ENCODE measurements at places on chromosomes 5 and 9.

DNA sequence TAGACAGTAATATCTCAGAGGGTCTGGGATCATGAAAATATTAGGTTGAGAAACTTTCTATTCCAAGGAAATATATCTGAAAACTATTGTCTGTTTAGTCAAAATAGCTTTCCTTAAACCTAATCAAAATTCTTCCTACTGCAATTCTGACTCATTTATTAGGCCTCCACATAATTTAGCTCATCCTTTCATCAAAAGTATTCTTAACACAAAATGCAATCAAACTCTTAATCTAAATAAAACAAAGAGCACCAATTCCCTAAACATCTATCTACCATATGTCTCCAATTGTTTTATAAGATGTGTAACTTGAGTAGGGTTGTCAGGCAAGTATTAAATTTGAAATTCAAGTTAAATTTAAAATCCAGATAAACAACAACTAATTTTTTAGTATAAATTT, 142.1 kb downstream of the PLK2 start:
- no peak for DNase-seq

- no peak for DNase-seq
Measured at GRCh38 chr9:80649001-80649420, 1040.3 kb downstream of the TLE1 start.

- DNase-seq = no peak
Measured at GRCh38 chr9:121289772-121290370, 21.9 kb downstream of the GSN start.

GRCh38 chr9:34072868-34073590, 24.3 kb upstream of the UBAP2 start:
- peak; percentile 27 for DNase-seq

GRCh38 chr5:139038613-139039305, 159.4 kb downstream of the SIL1 start:
- DNase-seq = no peak

DNA sequence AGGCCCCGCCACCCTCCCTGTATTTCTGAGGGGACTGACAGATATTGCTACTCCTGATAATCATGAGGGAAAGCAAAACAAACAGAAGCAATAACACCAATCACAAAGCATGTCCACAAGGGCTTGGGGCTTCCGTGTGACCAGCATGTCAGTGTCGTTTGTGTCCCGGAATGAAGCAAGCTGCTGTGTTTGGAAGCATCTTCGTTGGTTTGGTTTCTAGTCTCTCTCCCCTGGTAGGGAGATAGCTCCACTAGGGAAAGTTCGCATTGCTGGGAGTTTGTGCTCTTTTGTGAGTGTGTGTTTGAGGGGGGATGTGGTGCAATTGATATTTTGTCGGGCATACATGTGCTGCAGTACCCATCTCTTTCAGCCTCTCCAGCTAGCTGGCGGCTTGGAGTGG, 1.4 kb downstream of the GRIA1 start:
- DNase-seq = no peak

DNA sequence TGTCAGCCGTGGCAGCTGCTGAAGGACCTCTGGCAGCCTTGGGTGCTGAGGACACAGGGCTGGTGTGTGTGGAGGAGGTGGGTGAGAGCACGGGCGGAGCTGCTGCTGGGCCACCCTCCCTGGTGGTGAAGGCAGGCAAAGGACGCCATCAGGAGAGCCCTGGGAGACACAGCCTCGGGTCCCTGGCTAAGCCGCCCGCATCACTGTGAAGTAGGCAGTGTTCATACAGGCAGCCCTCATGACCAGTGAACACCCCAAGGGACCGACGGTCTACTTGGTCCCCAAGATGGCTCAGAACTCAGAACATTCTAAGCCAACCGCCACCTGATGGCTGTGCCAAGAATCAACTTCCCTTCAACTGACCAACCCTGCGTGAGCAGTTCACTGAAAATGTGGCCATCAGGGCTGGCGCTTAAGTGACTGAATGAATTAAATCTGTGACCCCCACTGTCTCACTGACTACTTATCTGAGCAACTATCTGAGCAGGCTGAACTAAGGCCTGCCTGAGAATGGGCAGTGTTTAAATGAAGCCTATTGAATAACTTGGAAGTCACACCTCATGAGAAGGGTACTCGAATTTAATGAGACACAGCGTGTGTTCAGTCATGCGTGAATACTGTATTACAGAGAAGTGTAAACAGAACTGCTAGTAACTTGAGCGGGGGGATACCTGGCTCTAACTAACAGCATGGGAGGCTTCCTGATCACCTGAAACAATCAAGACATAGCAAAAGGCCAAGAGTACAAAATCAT, 54.7 kb upstream of the SIMC1 start:
- DNase-seq = no peak

GRCh38 chr9:14515571-14516198, 177.5 kb downstream of the ZDHHC21 start:
- no peak for DNase-seq

DNA sequence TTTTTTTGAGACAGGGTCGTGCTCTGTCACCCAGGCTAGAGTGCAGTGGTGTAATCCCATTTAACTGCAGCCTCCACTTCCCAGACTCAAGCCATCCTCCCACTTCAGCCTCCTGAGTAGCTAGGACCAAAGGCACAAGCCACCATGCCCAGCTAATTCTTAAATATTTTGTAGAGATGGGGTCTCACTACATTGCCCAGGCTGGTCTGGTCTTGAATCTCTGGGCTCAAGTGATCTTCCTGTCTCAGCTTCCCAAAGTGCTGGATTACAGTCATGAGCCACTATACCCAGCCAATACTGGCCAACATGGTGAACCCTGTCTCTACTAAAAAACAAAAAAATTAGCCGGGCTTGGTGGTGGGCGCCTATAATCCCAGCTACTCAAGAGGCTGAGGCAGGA, 6.8 kb downstream of the DCAF12 start:
- no peak for DNase-seq

GRCh38 chr5:88377705-88378656, 109.3 kb upstream of the TMEM161B start:
- no peak for DNase-seq

DNA sequence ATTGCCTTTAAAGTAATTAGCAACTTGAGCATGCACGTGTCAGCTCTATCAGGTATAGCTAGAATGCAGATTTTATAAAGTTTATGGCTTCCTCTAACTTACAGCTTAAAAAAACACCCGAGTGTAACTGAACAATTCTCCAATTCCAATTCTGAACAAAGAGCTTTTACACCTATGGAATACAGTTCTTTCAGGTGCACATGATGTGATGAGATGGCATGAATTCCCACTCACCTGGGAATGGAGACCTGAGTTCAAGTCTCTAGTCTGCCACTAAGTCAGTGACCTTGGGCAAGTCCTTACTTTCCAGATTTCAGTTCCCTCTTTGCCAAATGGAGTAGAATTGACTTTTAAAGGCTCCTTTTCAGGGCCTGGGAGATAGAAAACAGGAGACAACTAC, 1.8 kb downstream of the ZFAND5 start:
- no peak for DNase-seq

DNA sequence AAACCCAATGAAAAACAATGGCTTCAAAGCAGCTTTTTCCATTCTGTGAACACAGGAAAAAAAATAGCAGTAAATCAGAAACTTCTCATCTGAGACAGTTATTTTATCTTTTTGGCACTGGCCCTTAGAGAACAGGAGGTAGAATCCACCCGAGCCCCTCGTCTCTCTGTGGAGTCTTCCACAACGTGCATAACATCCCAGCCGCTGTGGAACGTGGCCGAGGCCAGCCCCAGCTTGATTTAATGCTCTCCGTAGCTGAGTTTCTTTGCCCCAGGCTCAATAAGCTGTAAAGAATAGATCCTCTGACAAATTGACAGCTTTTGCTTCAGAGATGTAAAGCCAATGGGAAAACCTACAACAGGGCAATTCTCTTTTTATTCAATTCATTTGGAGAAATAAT, 107.9 kb upstream of the DAP start:
- no peak for DNase-seq

DNA sequence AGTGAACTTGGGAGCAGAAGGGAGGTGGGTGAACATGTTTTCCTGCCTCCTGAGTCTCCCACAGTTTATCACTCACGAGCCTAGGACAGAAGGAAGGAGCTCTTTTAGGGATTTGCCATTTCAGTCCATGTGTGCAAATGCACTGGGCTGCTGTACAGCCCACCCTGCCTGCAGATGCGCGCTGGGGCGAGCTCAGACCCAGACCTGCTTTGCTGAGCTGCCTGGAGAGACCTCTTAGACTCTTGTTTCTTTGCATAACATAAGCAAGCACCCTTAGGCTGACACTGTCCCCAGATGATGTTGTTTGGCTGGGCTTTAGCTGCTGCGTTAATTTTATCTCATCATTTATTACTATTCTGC, 199.0 kb downstream of the CACNA1B start:
- no peak for DNase-seq

GRCh38 chr5:134174841-134175839, 1.6 kb downstream of the SKP1 start:
- DNase-seq = no peak

DNA sequence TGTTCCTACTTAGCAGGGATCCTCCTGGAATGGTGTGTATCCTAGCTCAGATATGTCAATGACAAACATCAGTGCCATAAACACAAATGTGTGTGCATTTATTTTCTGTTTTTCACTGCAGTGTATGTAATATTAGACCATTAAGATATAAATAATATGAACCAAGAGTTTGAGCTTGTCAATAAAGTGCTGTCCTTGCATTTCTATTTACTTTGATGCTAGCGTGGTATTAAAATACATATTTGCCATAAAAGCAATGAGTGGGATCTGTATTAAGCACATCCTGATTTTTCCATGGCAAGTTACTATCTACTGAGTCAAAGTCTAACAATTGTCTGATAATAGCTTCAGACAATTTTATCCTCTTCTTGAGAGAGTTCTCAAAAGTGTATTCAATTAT, 157.6 kb downstream of the DIRAS2 start:
- DNase-seq = no peak

GRCh38 chr5:91033370-91033769, 349.7 kb downstream of the ARRDC3 start:
- DNase-seq = peak; percentile 37
